ENCODE measurements at places on chromosomes 11 and 22. TPM values are rescaled to one million over a fixed set of nuclear protein-coding genes. Genes with fewer than 3 reads are reported as not detected.

GRCh38 chr11:67410369-67410831 is 5.1 kb upstream of the CARNS1 start:
- H3K4me1 ChIP-seq = peaks cover 4% of the 10 kb centered on the region
- no peaks in the 10 kb centered on the region for H3K27me3 ChIP-seq
- DNase-seq = no peak
- no peak overlapping the region for H3K4me3 ChIP-seq
- H3K27ac ChIP-seq = no peak overlapping the region
- no peaks in the 10 kb centered on the region for H3K36me3 ChIP-seq

- no peak overlapping the region for H3K27ac ChIP-seq
- peaks cover 4% of the 10 kb centered on the region for H3K36me3 ChIP-seq
- H3K4me3 ChIP-seq = no peak overlapping the region
- no peaks in the 10 kb centered on the region for H3K27me3 ChIP-seq
- H3K4me1 ChIP-seq = no peaks in the 10 kb centered on the region
- DNase-seq = no peak
These were observed 56.8 kb downstream of the EMSY start for GRCh38 chr11:76501526-76502202.

DNA sequence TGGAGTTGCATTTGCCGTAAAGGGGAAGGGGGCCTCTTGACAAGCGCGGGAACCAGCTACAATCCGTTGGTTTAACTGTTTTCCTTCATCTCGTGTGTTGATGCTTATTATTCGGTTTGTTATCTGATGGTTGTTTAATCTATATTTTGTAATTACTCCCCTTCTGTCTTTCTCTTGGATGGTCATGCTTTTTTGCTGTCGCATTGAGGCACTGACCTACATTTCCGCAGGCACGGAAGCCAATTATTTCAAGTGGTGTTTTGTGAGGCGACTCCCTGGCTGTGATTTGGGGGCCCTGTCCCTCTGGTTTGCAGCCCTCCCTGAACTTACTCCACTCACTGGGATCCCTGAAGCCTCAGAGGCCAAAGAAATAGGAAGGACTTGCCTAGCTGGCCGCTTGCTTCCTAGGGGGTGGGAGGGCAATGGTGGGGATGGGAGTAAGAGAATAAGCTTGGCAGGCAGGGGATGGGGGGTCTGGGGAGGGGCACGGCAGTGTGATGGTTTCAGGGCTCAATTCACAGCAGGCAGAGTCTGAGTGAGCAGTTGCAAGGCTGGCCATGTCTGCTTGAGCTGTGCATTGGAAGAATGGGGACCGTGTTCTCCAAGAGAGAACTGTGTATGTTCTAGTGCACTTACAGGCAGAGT is 165.8 kb upstream of the B3GAT1 start:
- peaks cover 4% of the 10 kb centered on the region for H3K4me1 ChIP-seq
- no peaks in the 10 kb centered on the region for H3K27me3 ChIP-seq
- no peak for DNase-seq
- no peaks in the 10 kb centered on the region for H3K36me3 ChIP-seq

Gene ZNF408
- 23.3 TPM for total RNA-seq

Gene AIP
- 110 TPM for total RNA-seq

Gene LDHAL6A
- total RNA-seq = 0.59 TPM

Data from Caco-2 (cell line).